ENCODE measurements at places on chromosomes 12 and 14. TPM values are rescaled to one million over a fixed set of nuclear protein-coding genes. Genes with fewer than 3 reads are reported as not detected.

The MED6 gene
- total RNA-seq = 54.0 TPM

The TULP3 gene
- total RNA-seq = 40.1 TPM

The IL31 gene
- total RNA-seq = not detected

The C12orf60 gene
- total RNA-seq = 1.9 TPM

The KRT71 gene
- total RNA-seq = not detected

The CIROP gene
- total RNA-seq = not detected

The CACNA2D4 gene
- 1.2 TPM for total RNA-seq

The KRT6B gene
- total RNA-seq = not detected

The INSM2 gene
- total RNA-seq = not detected

The SUPT16H gene
- total RNA-seq = 90.9 TPM

The NEUROD4 gene
- total RNA-seq = not detected

The SPIC gene
- not detected for total RNA-seq

The GLIPR1L1 gene
- not detected for total RNA-seq

The KRT75 gene
- 1.4 TPM for total RNA-seq

The ZNF891 gene
- total RNA-seq = 2.1 TPM

The LRRK2 gene
- 5.4 TPM for total RNA-seq

The PMEL gene
- 0.32 TPM for total RNA-seq

The ST8SIA1 gene
- total RNA-seq = 17.4 TPM

The SLC2A14 gene
- not detected for total RNA-seq

The BCL2L14 gene
- total RNA-seq = not detected

The DPPA3 gene
- total RNA-seq = not detected

The CAPS2 gene
- total RNA-seq = 7.8 TPM

The TTC6 gene
- total RNA-seq = under 0.01 TPM

The BTG1 gene
- total RNA-seq = 32.5 TPM

The LRRC10 gene
- total RNA-seq = not detected
